ENCODE measurements at places on chromosomes 6 and 20.

GRCh38 chr6:51648236-51648635, 439.2 kb downstream of the PKHD1 start:
- DNase-seq = no peak

DNA sequence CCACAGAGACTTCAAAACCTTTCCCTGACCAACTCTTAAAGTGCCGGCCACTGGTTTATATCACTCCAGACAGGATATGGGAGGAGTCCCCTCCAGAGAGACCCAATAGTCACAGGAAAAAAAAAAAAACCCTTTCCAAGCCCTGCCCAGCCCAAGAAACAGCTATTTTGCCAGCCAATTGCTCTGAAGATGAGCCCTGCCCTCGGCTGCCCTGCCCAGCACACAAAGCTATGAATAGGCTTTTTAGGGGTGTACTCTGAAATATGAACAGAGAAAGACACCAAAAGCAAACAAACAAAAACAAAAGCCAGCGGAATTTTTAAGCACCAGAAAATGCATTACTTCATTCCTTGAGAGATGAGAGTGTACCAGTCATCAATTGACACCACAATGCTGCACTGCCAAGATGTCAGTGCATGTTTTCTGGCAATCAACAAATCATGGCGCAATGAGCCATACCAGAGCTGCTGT, 275.1 kb downstream of the C6orf118 start:
- no peak for DNase-seq

GRCh38 chr20:45405571-45406259, 2.4 kb upstream of the DBNDD2 start:
- no peak for DNase-seq

- DNase-seq = peak; percentile 41
These were observed 23.9 kb downstream of the MAP7 start for GRCh38 chr6:136526196-136526930.

DNA sequence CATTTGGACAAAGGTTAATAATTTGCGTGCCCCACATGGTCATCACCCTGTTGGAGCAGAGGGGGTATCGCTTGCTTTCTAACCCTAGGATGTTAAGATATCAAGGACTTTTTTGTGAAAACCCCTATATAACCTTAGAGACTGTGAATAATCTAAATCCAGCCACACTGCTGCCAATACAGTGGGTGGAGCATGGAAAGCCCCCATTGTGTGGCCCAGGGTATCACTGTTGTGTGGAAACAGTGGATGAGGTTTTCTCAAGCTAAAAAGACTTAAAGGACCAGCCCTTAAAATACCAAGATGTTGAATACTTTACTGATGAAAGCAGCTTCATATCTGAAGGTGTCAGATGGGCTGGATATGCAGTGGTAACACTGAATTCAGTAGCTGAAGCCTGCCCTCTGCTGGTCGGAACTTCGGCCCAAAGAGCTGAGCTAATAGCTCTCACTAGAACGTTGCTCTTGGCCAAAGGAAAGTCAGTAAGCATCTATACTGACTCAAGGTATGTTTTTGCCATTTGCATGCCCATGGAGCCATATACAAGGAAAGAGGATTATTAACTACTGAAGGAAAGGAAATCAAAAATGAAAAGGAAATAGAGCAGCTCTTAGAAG, 695.2 kb downstream of the PHF3 start:
- DNase-seq = peak; percentile 71

- no peak for DNase-seq
These were observed 21.7 kb downstream of the THBS2 start for GRCh38 chr6:169231790-169232506.

- no peak for DNase-seq
These were observed 15.0 kb upstream of the TBX18 start for GRCh38 chr6:84779380-84779779.

DNA sequence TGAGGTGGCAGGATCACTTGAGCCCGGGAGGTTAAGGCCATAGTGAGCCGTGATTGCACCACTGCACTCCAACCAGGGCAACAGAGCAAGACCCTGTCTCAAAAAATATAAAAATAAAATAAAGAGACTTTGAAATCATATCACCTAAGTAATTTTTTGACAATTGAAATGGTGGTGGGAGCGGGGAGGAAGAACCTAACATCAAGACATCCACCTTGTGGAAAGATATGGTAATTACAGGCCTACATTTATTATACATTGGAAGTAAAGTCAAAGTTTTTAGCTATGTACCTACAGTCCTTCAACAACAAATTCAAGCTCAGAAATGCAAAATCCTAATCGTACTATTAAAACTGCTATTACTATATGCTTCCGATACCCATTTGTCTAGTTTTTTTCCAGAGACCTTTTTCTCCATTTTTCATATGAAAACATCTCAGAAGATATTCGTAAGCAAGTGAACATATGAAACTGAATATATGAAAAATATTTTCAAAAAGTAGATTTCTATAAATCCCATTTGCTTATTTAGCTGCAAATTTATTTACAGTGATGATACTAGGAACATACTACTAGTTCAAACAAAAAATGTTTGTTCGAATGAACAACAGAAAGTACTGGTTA, 83.3 kb downstream of the SYCP2 start:
- no peak for DNase-seq

DNA sequence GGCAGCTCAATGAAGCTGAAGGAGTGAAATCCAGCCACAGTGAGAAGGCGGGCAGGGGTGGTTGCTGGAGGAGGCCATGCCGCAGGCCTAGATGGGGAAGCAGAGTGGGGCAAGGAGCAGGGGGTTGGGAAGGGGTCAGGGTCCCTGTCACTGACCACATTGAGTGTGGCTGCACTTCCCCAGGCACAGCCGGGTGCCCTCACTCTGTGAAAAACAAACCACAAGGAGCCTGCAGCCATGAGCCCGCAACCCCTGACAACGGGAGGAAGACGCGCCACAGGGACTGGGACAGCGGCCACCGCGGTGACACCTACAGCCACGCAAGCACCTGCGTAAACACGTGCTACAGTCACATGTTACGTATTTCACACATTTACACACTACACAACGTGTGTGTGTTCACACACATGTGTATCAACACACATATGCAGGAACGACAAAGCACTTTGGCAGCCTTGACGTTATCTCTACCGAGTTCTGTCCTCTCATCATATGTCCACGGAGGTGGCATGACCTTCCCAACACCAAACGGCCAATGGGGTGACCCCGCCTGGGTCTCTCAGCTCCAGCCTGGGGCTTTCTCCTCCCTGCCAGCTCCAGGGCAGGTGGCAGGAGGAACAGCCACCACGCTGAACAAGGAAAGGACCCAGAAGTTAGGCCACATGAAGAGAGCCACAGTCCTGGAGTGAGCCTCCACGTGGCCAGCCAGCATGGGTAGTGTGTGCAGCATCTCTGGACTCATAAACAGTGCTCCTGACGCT, 137.6 kb upstream of the RPS6KA2 start:
- DNase-seq = no peak

- no peak for DNase-seq
These were observed 153.3 kb downstream of the ZDHHC14 start for GRCh38 chr6:157534134-157534871.

DNA sequence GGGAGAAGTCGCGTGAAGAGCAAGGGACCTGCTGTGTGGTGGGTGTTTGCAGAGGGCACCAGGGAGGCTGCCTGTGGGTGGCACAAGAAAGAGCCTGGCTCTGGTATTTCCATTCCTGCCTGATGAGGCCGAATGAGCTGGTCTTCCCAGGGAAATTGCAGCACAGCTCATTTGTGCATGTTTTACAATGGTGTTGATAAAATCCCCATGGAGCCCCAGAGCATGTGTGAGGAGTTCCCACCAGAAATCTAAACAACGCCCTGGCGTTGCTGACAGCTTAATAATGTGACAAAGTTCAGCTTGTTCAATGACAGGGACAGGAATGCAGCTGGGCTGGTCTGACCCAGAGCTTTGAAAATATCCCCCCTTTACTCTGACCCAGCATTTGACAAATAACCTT, 135.5 kb downstream of the CLIC5 start:
- DNase-seq = no peak

- DNase-seq = peak; percentile 77
These were observed 68.7 kb downstream of the TOX2 start for GRCh38 chr20:43983359-43983758.
